Activated T-cell treated with anti-CD3 and anti-CD28 coated beads for 48 hours (primary cell): ENCODE measurements at places on chromosomes 16 and 17.
A peak's percentile ranks its signal among the peaks of the same experiment; 100 is the strongest.

GRCh38 chr17:59436900-59437299 lies 105.4 kb downstream of the YPEL2 start:
- DNase-seq = no peak

- DNase-seq = no peak
Observed at GRCh38 chr17:28577466-28577824, 750 bp upstream of the ALDOC start.

DNA sequence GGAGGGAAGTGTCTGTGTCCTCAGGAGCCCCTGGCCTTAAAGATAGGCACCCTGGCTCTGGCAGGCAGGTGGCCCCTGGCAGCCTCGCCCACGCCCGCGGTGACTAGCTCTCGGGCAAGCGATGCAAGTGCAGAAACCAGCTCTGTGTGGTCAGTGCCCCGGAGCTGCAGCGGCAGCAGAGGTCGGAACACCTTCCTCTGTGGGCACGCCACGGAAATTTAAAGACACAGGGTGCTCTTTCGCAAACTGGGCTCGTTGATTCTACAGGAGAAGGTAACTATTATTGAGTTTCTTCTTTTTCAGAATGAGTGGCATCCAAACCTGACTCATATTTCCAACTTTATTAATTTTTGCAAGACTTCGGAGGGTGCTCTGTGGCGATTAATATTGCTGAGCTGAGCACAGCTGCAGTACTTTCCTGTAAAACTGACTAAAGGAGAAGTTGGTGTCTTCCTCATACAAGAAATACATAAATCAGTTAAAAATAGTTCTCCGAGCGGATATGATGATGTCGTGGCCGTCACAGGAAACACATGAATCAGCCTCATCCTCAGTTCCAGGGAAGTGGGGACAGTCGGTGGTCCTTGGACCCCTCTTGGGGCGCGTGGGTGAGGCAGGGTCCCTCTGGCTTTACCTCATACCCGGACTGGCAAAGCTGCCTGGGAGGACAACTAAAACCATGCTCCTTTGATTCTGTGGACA lies 120.2 kb downstream of the METRNL start:
- peak; percentile 79 for DNase-seq

DNA sequence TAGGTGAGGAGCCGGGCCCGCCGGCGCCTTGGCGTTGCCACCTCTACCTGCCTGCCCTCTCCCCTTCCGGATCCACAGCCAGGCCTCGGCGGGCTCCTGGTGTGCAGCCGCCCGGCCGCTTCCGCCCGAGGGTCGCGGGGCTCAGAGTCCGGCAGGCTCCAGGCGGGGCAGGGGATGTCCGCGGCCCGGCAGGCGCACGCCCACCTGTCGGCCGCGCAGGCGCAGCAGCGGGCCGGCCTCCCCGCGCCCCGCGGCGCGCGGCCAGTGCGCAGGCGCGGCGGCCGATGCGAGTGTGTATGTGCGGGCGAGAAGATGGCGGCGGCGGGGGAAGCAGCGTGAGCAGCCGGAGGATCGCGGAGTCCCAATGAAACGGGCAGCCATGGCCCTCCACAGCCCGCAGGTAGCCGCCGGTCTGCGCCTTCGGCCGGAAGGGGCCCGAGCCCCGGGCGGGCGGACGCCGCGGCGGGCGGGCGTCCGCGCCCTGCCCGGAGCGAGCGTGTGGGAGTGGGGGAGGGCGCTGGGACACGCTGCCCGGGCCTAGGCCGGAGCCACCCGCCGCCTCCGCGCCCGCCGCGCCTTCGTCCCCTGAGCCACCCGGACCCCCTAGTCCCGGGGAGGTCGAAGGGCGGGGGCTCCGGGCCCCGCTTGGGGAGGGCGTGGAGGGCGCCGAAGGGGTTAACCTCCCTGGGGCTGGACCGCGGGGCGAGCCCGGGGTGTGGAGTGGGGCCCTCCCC lies at the start of gene USP10:
Gene USP10, plus strand, starts transcription at position 289 of the 734 bp plus-strand sequence. Its CDS starts 91 bp downstream, at position 380.
- DNase-seq = peak; percentile 87

GRCh38 chr17:19002805-19003542 lies 1.6 kb downstream of the FAM83G start:
- DNase-seq = no peak

- peak; percentile 29 for DNase-seq
Observed at GRCh38 chr17:1298606-1299005, 19.1 kb downstream of the TRARG1 start.

- no peak for DNase-seq
Observed at GRCh38 chr16:19472482-19472881, 49.4 kb downstream of the GDE1 start.

- DNase-seq = no peak
Observed at GRCh38 chr16:81514041-81514559, 69.5 kb downstream of the CMIP start.

- no peak for DNase-seq
Observed at GRCh38 chr17:79840269-79840988, 1.2 kb upstream of the CBX4 start.

- DNase-seq = no peak
Observed at GRCh38 chr16:64648282-64648681, 473.6 kb downstream of the CDH11 start.

DNA sequence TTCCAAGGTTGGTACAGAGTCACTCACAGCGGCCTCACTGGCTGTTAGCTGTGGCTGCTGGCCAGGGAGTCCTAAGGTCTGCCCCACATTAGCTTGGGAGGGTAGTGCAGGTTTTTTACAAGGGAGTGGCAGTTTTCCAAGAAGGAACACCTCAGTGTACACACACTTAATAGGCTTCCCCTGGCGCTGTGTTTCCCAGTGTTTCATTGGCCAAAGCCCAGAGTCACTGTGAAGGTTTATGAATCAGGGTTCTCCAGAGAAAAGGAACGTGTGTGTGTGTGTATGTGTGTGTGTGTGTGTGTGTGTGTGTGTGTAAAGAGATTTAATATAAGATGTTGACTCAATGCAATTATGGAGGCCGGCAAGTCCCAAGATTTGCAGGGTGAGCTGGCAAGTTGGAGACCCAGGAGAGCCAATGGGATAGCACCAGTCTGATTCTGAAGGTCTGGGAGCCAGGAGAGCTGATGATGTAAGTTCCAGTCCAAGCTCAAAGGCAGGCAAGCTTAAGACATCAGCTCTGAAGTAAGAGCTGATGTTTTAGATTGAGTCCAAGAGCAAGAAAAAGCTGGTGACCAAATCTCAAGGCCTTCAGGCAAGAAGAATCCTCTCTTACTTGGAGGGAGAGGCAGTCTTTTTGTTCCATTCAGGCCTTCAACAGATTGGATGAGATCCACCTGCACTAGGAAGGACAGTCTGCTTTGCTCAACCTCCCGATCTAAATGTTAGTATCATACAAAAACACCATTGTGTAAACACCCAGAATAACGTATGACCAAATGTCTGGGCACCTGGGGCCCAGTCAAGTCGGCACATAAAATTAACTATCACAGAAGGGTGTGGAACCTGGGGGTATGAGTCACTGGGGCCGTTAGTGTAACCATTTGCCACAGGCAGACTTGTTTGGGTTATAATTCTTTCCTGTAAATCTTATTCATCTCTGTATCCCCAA lies 206.8 kb downstream of the PRKCA start:
- DNase-seq = peak; percentile 48

DNA sequence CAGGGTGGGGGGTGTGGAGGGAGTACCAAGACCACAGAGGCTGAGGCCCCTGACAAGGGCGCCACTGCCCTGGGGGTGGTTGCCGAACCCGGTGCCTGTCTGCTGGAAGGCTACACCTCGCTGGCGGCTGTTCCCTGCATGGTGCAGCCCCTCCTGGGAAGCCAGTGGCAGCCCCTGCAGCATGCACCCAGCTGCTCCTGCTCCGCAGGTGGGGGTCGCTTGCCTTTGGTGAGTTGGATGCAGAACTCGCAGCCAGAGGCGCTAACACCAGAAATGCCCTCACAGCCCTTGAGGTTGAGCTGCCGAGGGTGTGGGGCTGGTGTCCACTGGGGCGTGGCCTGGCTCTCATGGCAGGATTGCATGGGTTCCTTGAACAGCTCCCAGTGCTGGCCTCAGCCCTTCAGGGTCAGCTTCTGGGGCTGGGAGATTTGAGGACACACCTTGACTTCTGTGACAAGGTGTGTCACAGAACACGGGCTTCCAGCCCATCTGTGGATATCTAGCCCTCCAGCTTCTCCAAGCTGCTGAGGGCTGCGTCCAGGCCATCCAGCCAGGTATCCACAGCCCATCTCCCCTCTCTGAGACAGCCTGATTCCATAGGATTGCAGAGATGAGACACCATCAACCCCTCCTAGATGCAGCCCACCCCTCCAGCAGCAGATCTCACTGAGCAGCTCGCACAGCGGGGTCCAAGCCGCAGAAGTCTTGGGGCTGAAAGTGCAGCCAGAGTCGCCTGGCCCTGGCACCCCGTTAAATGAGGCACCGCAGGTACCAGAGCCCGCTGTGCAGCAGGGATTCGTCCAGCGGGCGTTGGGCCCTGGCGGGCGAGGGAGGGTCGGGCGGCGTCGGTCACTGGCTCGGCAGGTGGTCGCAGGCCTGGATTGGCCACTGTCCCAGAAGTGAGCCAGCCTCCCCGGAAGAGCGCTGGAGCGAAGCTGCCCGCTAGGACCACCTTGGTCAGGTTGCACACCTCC lies 586.3 kb downstream of the KCNJ18 start:
- no peak for DNase-seq

DNA sequence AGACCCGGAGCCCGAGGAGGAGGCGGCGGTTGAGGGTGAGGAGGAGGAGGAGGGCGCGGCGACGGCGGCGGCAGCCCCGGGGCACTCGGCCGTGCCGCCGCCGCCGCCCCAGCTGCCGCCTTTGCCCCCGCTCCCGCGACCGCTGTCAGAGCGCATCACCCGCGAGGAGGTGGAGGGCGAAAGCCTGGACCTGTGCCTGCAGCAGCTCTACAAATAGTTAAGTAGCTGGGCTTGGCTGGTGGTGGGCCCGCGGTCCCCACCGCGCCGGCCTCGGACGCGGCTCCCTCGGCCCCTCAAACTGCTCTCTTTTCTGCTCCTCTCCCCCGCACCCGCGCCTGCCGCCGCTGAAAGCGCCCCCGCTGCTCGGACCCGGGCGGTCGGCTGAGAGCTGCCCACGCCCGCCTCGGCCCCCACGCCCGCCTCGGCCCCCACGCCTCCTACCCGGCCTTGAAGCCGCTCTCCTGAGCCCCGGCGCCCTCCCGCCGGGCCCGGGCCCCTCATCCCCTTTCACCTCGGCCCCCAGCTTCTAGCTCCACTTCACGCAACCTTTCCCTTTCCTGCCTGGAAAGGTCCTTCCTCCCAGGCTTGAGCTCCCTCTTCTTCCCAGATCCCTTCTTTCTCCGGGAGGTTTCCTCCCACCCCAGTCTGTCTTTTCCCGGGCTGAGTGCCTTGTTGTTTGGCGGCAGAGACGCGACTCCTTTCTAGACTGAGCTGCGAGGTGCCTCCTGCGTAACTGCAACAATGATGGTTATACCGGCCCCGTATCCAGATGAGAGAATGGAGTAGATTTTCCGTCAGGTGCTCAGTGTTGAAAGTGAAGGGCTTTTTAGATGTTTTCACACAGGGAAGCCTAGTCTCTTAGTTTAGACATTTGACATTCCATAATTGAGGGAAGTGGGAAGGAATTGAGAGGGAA lies 850 bp downstream of the PPM1E start:
- DNase-seq = no peak

- no peak for DNase-seq
Observed at GRCh38 chr17:1264196-1264595, 6.0 kb upstream of the BHLHA9 start.

DNA sequence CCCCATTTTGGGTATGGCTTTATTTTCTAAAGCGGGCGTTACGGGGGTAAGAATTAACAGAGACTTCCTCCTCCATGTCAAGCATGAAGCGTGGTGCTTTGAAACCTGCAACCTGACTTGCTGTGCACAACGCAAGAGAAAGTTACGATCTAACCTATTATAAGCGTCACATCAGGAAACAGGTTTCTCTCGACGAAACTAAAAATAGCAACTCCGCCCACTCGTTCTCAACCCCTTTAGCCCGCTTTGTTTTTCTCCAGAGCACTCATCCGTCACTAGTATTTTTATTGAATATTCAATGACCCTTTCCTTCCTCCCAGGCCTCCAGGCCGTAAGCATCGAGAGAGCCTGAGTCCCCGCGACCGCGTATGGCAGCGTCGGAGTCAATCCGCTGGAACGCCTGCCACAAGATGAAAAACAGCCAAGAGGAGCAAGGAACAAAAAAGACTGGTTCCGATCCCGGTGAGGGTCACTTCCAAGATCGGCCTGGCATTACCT lies 555 bp downstream of the NUP88 start:
- DNase-seq = peak; percentile 36
